ENCODE measurements at places on chromosomes 5 and 9.

- no peak for DNase-seq
Observed at GRCh38 chr9:123679330-123679987, 250.5 kb downstream of the DENND1A start.

DNA sequence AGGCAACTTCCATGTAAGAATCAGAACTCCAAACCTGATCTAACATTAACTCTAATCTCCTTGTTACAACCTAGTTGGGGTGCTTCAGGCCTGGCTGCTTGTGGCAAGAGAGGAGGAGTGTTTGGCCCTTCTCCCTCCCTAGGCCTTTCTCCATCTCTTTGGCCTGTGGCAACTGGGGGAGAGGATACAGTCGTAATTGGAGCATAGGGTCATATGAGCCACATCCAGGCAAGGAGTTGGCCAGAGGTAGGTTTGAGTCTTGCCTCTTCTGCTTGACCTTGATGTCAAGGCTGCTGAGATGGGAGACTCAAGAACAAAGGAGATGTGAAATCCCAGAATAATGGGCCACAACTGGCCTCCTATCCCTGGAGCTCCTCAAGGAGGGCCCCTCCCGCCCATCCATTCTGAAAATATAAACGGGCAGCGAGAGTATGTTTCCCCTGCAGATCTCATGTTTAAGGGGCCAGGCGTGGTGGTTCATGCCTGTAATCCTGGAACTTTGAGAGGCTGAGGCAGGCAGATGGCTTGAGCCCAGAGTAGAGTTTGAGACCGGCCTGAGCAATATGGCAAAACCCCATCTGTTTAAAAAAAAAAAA is 59.3 kb upstream of the ANGPTL2 start:
- no peak for DNase-seq

DNA sequence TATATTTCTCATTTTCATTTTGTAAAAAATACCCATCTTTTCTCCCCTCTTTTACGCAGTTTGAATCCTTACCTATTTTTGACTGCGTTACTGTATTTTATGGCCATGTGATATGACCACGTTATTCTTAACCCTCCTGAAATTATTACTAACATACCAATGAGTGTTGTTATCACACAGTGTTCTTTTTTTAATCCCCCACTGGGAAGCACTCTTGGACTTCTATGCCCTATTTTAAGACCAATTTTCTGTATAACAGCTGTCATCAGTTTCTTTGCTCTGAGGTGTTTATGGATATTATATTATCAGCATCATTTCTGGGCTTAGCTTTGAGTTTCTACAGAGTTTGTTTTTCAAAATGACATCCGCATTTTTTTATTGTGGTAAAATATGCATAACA is 71.1 kb downstream of the CFAP95 start:
- DNase-seq: no peak

DNA sequence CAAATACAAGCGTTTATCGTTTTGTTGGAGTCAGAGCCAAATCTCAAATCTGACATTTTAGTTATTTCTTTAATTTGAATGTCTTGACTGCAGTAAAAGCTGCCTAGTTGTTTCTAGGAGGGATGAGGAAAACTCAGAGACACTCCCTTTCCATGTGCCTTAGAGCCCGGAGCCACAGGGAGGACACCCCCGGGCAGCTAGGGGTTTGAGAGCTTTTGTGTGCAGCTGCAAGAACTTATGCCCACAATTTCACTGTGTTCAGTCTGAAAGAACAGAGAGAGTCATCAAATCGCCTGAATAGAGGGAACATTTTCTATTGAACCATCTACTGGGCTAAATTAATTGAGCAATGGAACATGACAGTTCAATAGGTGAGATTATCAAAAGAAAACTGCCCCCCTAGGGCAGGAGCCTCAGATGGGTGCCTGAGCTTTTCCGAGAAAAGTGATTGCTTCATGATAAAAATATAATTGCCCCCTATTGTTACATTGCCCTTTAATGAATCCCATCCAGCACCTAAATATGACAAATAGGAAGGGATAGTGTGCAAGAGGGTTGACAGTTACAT is 709.3 kb upstream of the RGMB start:
- no peak for DNase-seq

DNA sequence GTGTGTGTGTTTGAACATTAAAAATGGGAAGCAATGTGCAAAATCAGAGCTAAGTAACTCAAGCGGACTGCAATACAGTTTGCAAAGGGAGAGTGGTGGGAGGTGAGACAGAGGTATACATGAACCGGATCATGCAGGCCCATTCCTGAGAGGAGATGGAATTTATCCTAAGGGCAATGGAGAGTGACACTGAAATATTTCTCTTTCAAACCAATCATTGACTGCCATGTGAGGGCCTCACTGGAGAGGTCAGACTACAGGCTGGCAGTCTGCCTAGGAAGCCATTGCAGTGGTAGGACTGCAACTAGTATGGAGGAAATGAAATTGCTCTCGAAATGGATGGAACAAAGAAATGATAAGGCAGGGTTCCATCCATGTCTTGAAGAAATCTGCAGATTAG is 34.8 kb downstream of the TNFSF15 start:
- no peak for DNase-seq

DNA sequence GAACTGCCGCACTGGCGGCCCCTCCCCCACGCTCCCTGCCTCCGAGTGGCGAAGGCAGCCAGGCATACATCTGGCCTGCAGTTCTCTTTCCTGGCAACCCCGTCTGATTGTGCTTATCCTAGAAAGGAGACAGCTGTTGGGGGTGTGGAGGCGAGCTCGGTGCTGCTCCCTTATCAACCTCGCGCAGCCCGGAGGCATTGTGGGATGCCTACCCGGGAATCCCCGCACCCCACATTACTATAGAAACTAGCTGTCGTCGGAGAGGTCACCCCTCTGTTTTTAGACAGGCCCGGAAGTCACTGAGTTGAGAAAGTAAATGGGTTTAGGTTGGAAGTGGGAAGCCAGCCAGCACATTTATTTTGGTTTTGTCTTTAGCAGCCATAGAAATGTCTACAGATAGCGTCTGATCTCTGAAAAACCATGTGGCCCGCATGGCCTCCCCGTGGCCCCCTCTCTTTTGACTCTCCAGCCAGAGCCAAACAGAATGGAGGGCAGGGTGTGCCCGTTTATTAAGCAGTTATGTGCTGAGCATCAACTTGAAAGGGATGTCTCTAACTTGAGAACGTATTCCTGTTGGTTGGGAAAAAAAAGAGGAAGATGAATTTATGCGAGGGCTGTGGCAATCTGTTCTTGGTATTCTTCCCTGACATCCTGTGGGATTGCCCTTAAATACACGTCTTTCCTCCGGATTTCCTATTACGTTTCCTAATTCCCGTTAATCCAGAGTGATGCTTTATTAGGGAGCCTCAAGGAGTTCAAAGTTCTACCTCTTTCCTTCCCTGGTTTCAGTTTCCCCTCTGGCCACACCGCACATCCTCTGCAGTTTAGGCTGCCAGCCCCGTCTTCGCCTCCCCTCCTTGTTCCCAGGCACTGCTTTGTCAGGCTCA is 3.9 kb downstream of the STC2 start:
- DNase-seq: no peak

GRCh38 chr9:120862452-120862851 is 14.5 kb downstream of the PHF19 start:
- no peak for DNase-seq

- no peak for DNase-seq
Observed at GRCh38 chr9:91761362-91761761, 188.7 kb downstream of the ROR2 start.

GRCh38 chr5:170287532-170287931 is 10.0 kb downstream of the LCP2 start:
- no peak for DNase-seq

- DNase-seq: no peak
Observed at GRCh38 chr9:8477450-8477849, 677.9 kb upstream of the DMAC1 start.

DNA sequence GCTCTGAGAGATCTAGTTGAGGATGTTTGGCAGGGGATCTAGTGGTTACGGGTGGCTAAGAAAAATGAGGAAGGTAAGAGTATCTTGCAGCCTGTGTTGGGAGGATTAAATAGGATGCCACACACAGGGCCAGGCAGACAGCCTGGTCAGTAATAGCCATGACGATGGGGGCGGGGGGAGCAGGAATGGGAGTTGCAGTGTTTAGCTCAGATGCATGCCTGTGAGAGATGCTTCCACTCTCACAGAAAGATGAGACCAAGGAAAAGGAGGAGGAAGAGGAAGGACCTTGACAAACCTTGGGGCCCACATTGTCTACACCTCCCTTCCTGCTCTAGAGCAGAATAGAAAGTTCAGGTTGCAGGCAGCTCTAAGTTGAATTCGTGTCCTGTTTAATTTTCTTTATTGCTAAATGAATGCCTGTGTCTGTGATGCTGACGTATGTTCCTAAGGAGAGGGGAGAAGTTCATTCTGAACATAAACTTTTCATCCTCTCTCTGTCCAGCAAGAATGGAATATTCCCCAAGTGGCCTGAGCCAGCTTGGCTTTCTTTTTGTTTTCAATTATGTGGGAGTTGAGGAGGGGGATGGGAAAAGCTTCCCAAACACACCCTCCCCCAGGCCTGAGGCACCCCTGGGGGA is 28.7 kb downstream of the TGFBI start:
- DNase-seq: no peak

DNA sequence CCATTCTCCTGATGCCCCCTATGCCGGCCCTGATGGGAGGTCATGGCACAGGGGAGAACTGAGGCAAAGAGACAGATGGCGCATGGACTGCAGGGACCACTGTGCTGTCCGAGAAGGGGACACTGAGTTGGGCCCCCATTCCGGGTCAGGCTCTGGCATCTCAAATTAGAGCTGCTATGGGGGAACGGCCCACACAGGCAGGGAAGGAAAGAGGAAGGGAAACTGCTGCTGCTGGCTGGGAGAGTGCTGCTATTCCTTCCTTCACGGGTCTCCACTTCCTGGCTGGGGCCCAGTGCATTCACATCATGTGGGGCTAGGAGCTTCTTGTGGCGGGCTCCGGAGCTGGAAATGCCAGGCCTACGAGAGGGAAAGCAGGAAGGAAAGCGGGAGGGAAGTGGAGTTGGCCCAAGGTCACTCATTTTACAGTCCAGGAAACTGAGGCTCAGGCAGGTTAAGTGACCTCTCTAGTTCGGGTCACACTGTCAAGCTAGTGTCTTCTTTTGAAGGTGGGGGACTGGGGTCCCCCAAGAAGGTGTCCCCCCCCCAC is 1.3 kb upstream of the CARD19 start:
- DNase-seq: no peak

GRCh38 chr5:113319256-113320053 is 115.3 kb downstream of the TSSK1B start:
- no peak for DNase-seq

GRCh38 chr9:121098567-121099198 is 23.9 kb downstream of the CNTRL start:
- DNase-seq: no peak

DNA sequence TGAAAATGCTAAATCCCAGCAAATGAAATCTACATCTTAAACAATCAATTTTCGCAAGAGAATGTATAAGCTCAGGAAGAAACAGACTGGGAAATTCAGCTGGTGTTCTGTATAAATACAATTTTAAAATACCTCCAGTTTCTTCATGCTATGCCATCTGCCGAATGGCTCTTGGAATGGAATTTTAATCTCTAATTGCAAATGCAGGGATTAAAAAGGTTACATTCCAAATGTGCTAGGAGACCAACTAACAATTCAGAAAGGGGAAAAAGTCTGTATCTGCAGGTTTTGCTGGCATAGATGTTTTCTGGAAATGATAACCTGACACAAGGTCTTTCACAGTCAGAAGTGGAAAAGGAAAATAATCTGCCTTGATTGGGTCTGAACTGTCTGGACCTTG is 379.7 kb downstream of the MAT2B start:
- no peak for DNase-seq

DNA sequence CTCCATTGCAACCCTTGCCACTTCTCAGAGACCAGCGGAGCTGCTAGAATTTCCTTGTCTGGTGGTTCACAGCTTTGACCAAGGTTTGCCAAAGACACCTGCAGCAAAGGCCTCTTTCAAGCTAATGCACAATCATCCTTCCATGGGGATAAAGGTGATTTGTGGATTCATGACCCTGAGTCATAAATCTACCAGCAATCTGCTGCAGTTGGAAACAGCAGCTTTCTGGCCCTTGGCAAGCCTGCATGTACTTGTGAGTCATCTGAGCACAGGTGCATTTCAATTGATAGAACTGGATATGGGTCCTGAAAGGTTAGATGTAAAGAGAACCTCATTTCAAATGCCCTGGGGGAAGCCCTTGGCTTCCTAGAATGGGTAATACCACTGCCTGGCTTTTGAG is 21.6 kb upstream of the TCF7 start:
- no peak for DNase-seq

GRCh38 chr5:178286226-178287090 is 53.9 kb upstream of the PHYKPL start:
- no peak for DNase-seq

DNA sequence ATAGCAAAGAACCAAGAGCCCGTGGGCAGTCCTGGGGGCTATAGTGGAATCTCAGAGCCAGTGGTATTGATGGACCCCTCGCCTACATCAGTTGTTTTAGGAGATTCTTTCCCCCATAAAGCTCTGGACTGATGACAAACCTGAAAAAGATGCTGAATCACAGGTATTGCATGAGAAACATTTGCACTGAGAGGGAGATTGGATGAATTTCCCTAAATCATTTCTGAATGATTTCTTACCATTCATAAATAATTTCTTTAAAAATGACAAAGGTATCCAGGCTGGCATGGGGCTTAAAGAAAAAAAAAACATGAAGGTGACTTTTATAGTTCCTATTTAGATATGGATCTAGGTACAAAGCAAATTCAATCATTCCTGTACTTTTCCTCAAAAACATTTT is 54.0 kb upstream of the SLIT3 start:
- DNase-seq: no peak

Measured in T-helper 9 cell (primary cell).